ENCODE measurements at places on chromosomes 6 and 20.

GRCh38 chr6:125987026-125987617 lies 782 bp downstream of the TRMT11 start:
- DNase-seq = no peak

- no peak for DNase-seq
Observed at GRCh38 chr20:24777746-24778145, 171.3 kb upstream of the CST7 start.

DNA sequence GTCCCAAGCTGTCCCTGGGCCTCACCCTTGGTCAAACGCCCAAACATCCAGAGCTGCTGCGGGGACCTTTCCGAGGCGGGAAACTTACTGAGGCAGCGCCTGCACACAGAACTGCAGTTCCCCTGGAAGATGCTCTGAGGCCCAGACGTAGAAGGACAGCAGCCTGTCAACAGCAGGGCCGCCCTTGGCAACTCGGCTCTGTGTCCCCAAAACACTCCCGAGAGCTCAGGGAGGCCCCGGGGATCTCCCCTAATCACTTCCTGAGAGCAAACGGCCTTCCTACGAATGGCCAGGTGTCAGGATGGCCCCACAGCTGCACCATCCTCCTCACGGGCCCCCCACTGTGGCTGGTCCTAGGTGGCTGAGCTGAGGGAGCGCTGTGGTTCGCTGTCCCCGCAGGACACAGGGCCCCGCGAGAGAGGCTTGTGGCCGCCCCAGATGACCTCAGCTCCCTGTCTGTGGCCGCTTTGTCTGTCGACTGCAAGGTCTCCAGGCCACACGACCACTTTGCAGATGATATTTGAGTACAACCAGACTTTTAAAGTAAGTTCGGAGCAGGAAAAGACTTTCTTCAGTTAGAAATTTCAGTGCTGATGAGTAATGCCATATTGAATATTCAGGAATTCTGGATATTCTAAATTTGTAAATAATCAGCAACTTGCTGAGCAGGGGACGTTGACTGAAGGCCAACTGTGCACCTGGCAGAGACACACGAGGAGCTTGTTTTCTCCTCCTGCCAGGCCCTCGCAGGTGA lies 46.0 kb downstream of the DLL1 start:
- DNase-seq = no peak

DNA sequence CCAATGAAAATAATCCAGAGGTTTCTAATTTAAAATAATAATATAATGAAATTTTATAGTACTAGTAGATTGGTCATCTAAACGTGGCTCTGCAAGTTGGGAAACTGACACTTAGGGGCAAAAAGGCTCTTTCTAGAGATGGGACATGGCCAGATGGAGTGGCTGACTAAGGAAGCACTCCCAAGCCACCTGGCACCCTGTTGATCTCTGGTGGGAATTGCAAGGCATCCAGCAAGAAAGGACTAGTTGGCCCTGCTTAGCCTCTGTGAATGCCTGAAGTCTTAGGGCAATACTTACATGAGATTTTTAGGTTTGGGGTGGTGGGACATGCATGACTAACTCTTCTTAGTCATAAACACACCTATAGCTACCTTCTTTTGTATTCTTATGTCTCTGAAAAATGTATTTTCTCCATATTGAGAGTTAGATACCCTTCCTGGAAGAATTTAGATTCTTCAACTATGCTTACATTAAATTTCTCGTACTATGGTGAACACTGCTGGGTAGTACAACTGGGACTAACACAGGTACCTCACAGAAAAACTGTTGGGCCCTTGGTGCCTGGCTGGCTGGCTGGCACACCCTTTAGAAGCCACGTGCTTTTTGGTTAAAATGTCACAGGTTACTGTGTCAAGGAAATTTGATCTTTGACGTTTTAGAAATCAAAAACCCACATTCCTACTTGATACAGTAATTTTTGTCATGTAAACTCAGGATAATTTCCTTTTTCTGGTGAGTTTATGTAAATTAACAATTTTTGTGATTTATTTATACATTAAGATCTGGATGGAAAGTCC lies 25.0 kb upstream of the SH3BGRL2 start:
- no peak for DNase-seq

GRCh38 chr20:50191544-50192363 lies 1.1 kb downstream of the CEBPB start:
- DNase-seq = no peak

DNA sequence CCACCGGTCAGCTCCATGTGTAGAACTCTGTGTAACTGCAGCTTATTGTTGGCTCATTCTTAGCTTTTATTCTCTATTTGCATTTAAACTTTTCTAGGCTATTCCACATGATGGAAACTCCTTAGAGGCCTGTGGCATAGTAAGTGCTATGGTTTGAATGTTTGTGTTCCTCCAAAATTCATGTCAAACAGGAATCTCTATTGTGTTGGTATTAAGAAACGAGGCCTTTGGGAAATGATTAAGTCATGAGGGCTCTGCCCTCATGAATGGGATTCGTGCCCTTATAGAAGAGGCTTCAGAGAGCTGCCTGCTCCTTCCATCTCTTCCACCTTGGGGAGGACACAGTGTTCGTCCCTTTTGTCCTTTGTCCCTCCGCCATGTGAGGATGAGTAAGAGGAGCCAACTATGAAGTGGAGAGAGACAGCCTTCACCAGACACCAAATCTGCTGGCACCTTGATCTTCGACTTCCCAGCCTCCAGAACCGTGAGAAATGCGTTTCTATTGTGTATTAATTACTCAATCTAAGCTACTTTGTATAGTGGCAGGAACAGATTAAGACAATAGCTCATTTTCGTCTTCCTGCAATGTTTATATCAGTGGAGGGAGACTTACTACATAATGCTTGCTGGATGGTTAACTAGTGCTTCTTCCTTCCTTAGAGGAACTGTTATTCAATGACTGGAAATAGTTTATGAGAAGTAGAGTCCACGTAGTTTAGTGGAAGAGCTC lies 361.1 kb downstream of the FARS2 start:
- DNase-seq = no peak

DNA sequence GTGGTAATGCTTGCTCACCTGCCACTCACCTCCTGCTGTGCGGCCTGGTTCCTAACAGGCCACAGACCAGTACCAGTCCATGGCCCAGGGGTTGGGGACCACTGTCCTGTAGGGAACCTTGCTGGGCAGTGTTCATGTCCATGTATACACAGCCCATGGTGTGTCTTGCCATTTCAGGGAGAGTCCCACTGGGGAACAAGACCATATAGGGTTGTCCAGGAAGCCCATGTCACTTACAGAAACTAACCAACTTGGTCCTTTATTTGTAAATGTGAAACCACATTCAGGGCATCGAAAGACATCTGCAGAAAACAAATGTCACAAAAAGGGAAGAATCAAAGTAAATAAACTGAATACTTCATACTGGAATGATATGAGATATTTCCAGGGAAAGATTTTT lies 179.1 kb downstream of the NFATC2 start:
- DNase-seq = no peak

DNA sequence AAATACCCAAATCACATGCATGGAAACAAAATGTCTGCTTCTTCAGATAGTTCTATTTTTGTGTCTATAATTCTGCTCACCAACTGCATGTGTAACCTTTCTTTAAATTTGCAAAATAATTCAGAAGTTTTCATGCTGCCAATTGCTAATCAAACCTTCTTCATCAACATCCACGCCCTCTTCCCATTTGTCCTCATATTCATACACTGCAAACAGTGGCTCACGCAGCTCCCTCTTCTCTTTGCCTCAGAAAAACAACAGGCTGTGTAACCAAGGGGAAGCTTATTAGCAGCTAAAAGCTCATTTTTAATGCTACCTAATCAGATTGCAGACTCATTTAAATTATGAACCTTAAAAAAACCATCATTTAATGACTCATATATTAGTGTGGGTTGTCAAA lies 555.0 kb upstream of the EPHA7 start:
- no peak for DNase-seq

DNA sequence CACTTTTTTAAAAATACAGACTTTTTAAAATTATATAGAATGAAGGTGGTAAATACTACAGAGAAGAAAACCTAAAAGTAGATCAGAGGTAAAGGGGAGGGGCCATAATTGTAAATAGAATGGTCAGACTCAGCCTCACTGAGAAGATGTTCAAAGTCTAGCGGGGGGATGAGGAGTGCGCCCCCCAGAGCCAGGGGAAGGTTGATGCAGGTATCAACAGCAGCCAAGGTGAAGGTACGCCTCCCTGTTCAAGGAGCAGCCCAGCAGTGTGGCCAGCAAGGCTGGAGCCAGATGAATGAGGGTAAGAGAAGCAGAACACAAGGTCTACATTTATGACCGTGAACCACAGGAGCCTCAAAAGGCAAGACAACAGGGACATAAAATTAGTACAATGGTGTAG lies 204.1 kb downstream of the PTPRT start:
- no peak for DNase-seq

GRCh38 chr20:5651746-5652145 lies 98.5 kb upstream of the SHLD1 start:
- no peak for DNase-seq

DNA sequence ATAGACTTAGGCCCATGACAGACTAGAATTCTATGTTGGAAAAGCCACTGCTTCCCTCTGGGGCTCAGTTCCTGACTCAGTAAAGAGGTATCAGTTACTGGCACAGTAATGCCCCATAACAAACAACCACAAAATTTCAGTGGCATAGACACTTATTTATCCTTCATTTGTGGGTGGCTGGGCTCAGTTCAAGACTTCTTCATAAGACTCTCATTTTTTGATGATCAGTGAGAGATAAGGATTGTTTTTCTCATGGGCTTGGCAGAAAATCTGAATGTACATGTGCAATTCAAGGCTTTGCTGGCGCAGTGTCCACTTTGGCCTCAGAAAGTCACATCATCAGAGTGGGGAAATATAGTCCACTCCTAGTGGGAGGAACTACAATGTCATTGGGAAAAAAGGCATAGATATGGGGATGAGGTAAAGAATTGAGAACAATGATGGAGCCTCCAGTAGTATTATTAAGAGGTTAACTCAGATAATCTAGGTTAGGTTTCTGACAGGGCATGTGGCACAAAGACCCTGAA lies 384.6 kb upstream of the FLRT3 start:
- DNase-seq = no peak

- DNase-seq = no peak
Observed at GRCh38 chr6:45727228-45727627, 288.4 kb downstream of the CLIC5 start.

DNA sequence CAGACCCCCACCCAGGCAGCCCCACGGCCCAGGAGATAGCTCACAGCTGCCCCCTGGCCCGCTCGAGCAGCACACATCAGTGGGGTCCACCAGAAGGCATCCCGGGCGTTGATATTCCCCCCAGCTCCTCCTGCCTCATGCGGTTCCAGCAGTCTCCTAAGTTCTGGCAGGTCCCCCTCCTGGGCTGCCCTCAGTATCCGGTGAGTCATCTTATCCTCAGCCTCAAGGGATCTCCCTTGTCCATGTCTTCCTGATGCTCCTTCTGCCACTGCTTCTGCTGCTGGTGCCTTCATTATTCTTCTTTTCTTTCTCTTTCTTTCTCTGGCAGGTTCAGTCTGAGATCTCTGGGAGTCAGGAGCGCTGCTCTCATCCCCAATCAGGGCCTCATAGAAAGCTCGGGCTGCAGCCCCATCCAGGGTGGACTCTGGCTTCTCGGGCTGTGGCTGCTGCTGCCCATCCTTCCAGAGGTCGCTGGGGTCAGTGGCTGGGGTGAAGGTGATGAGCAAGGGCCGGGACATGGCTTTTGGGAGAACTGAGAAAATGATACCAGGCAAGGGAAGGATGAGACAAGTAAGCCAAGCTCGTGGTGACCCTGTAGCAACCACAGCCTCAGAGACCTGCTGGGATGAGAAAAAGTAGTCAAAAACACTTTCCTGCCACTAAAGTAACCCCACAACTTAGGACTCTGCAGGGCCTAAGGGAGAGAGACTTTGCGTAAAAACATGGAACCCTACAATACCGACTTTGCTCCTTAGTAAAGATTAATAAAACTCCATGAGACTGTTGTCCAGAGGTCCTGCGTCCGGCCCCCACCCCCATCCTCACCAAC lies 622 bp downstream of the GPANK1 start:
- DNase-seq = no peak

- DNase-seq = no peak
Observed at GRCh38 chr6:43707767-43708166, 20.2 kb upstream of the MRPS18A start.

GRCh38 chr6:40806256-40806864 lies 219.2 kb upstream of the LRFN2 start:
- DNase-seq = no peak

- no peak for DNase-seq
Observed at GRCh38 chr20:19336631-19337030, 124.2 kb downstream of the SLC24A3 start.

DNA sequence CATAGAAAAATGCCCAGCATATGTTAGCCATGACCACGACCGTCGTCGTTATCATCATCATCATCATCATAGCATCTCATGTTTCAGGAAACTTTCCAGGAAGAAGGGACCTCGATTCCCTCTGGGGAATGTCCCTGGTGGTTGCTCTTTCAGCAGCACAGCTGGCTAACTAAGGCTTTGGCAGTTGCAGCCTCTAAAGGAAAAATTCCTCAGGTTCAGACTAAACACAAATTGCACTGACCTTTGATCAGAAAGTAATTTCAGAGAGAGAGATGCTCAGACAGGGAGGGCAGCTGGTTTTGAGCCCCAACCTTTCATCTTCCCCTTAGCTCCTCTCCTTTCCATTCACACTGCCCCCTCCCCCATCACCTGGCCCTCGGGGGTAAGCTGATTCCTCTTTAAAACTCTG lies 5.6 kb upstream of the CFB start:
- DNase-seq = no peak

GRCh38 chr6:12791371-12791770 lies 74.8 kb downstream of the PHACTR1 start:
- DNase-seq = no peak

GRCh38 chr6:3913958-3914337 lies 64.8 kb downstream of the FAM50B start:
- no peak for DNase-seq

- DNase-seq = no peak
Observed at GRCh38 chr20:36784900-36785299, 11.3 kb upstream of the DSN1 start.

- no peak for DNase-seq
Observed at GRCh38 chr20:24165301-24166122, 176.9 kb upstream of the GGTLC1 start.

DNA sequence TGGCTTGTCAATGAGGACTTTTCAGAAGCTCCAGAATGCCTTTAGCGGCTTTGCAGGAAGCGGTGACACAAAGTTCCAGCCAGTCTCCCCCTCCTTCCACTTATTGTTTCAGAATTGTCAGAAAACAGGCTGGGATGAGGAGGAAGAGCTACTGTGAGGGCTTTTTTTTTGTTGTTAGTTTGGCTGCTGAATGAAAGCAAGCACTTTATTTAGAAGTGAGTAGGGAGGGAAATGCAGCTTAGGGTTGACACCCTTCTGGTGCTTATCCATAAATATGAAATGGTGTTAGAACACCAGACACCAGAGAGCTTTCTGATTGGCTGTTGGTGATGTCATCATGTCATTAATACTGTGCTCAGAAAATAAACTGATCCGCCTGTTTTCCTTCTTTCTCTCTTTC lies 251.5 kb downstream of the SOX4 start:
- DNase-seq = no peak
